Left lobe of liver (tissue), 2 donors: ENCODE measurements at places on chromosomes 4 and X.

- DNase-seq, result no peak
Observed at GRCh38 chr4:16450031-16450430, 223.8 kb upstream of the TAPT1 start.

DNA sequence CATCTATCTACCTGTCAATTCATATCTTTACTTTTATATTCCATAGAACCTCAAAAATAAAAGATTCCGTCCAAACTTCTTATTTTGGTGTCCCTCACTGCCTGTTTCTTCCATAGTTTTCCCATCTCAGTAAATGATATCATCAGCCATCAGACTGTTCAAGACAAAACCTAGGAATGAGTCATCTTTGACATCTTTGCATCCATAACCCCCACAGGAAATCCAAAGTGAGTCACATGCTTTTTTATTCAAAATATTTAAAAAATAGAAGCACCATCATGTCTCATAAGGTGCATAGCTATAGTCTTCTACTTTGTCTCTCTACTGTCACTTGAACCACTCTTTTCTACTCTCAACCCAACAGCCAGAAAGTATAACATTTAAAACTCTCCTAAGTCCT lies 29.9 kb upstream of the CXXC4 start:
- DNase-seq, result no peak

DNA sequence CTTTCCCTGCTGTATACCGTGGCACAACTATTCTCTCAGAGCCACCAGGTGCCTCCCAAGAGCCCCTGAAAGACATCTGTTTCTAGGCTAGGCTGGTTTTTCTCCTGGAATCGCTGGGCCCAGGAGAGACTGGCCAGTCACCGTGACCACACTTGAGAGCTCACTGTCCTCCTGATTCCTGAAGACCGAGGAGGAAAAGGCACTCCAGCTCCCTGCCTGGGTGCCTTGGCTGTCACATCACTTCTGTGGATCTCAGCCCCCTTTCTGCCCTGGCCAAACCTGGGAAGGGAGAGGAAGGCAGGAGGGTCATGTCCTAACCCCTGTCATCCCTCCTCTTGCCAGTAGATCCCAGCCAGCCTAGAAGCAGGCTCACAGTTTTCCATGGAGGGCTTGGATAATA lies 54.7 kb upstream of the LAS1L start:
- no peak for DNase-seq

- no peak for DNase-seq
Observed at GRCh38 chrX:65463550-65463949, 71.0 kb downstream of the LAS1L start.

- no peak for DNase-seq
Observed at GRCh38 chrX:128165884-128166408, 113.7 kb upstream of the ACTRT1 start.

DNA sequence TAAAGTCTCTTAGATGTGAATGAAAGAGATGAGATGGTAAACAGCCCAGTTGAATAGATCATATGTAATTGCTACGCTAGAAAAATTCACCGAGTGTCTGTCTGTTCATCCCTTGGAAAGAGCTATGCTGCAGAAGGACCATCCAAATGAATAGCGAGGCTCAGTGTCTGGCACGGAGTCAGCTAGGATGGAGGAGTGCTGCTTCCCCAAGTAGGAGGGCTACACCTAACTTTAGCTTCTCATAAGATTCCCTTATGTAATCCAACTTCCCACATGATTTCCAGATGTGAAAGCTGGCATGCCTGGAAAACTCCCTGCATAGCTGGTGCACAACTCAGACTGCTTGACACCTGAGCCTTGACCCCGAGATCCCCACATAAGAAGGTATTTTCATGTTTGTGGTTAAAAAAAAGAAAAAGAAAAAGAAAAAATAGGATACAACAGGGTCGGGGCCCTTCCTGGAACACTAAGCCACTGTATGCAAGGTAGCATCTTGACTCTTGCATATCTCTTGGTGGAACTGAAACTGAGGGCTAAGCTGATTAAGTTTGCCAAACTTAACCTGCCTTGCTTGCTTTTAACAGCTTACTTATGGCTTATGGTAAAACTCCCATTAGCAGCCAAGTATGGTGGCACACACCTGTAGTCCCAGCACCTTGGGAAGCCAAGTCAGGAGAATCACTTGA lies 82.3 kb downstream of the FREM3 start:
- no peak for DNase-seq

DNA sequence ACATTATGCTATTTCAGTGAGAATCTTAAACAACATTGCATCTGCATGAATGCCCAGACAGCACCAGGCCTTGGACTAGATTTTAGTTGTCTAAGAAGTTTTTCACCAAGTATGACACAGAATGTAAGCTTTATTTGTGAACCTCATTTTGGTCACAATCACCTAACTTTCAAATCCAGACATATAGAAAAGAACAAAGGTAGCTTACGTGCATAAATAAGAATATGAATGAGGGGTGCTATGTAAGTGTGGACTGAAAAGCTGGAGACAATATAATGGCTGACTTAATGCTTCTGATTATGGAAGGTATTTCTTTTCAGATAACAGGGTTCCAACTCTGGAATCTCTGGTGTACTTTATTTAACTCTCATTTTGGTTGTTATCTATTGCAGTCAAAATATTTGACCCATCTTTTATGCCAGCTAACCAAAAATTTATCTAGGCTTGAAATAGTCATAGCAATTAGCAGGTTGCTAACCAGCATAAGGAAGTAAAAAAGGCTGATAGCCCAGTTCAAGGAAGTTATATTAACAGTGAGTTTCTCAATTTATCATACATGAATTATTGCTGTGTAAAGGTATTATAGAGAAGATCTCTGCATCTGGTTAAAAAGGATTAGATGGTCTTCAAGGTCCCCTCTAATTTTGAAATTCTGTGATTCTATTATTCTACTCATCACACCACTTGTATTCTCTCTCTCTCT lies 36.5 kb downstream of the SLC7A11 start:
- no peak for DNase-seq

DNA sequence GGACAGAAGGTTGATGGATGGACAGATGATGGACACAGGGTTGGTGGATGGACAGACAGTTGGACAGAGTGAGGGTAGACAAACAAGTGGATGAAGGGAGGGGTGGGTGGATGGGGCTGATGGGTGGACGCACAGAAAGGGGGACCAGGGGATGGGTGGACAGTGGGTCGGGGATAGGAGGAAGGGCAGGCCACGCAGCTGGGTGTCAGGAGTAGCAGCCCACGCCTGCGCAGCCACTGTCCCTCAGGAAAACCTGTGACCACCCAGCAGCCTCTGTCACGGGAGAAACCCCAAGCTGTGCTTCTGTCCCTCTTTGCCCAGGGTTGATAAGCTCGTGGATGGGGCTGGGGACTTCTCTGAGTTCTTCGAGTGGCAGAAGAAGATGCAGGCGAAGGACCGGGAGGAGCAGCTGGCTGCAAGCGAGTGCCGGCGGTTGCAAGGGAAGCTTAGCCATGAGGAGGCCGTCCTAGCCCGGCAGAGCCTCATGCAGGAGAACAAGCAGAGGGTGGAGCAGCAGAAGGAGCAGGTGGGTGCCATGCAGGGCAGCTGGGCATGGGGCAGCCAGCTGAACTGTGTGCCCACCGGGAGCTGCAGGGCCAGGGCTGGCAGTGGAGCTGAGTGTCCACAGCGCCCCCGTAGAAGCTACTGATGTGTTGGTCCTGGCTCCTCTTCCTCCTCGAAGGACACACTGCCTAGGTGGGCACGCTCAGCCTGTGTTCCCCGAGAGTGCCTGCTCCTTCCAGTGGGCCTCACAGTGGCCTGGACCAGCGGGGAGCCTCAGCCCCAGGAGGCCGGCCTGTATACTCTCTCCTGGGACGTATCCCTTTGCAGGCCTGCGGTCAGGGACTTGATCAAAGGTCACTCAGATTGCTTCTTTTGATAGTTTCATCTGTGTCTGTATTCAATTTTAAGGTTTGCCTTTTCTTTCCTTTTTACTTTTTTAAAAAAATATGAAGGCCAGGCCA lies 16.8 kb upstream of the RNF4 start:
- no peak for DNase-seq

DNA sequence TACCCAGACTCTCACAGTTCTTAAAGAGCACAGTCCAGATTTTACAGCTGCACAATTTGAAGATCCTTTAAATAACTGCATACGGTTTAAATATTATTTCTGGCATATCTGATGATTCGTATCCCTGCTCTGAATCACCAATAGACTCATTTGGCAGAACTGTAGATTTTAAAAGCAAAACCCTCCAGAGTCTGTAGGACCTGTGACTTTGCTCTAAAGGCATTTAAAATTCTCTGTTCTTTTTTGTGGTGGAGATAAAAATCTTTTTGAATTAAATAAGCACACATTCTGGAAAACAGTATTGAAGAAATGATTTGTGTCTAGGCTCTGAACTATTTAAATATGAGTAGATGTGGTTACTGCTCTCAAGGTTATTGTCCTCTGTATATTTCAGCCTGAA lies 246.2 kb upstream of the PITX2 start:
- no peak for DNase-seq

- DNase-seq, result no peak
Observed at GRCh38 chr4:70239884-70240591, 2.4 kb upstream of the CSN3 start.

DNA sequence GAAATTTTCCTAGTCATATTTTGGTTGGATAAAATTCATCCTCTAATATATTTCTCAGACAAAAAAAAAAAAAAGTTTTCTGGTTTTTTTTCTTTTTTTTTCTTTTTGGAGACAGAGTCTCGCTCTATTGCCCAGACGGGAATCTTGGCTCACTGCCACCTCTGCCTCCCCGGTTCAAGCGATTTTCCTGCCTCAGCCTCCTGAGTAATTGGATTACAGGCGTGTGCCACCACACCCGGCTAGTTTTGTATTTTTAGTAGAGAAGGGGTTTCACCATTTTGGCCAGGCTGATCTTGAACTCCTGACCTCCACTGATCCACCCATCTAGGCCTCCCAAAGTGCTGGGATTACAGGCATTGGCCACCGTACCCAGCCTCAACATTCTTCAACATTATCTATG lies 432.7 kb upstream of the PABPC4L start:
- no peak for DNase-seq

GRCh38 chr4:73816814-73817213 lies 19.7 kb upstream of the CXCL6 start:
- no peak for DNase-seq

DNA sequence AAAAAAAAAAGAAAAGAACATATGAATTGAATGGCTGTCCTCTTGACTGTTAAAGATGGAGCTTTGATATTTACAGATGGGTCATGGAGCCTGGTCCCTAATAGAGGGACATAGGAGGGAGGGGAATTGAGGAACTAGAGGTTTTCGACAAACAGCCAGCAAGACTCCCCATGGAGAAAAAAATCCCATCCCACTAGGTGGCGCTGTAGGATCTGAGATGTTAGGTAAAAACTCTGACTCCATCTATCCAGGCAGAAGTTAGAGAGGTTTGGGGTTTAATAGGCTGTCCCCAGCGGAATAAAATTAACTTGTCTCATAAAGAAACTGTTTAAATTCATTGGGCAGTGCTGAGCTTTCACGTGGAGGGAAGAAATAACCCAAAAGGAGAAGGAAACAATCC lies 45.9 kb downstream of the HMGB2 start:
- DNase-seq, result no peak
